Pons (tissue), 1 donor: ENCODE measurements at places on chromosomes 13 and 19.

GRCh38 chr13:101845245-101846020 lies 393.0 kb downstream of the ITGBL1 start:
- DNase-seq = no peak

DNA sequence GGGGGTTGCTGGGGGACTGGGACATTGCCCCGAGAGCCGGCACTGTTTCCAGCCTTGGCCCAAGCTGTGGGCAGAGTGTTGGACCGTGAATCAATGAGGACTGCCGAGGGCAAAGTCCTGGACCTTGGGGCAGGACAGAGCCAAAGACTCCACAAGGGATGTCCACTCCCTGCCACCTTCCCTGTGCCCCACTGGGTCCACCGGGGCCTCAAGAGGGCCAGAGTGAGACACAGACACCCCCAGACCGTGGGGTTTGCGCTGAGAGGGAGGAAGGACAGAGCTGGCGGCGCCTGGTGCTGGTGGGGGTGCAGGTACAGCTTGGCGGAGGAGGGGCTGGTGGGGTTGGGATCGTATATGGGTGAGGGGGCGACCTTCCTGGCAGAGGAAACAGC lies 11.8 kb downstream of the MAST3 start:
- no peak for DNase-seq

- DNase-seq = peak; percentile 71
Measured at GRCh38 chr19:42563352-42564210, 31.1 kb downstream of the CEACAM8 start.

DNA sequence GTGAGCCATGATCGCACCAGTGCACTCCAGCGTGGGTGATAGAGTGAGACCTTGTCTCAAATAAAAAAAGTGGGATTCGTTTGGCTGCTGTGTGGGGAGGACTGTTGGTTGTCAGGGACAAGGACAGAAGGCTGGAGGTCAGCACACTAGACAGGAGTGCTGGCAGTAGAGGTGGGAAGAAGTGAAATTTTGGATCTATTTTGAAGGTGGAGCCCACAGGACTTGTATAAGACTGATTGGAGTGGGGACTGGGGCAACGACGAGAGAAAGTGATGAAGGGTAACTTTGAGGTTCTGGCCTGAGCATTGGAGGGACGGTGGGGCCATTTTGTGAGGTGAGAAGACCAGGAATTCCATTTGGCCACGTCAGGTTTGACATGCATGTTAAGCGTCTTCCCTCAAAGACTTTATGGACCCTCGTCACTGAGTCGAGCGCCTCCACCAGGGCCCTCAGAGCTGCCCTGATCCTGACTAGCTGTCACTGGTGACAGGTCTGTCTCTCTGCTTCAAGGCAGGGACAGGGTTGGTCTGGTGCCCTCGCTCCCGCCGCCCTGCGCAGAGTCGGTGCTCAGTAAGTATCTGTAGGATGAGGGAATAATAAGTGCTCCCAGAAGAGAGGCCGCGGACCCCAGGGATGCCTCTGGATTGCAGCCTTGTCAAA lies 673 bp downstream of the CTU1 start:
- no peak for DNase-seq

DNA sequence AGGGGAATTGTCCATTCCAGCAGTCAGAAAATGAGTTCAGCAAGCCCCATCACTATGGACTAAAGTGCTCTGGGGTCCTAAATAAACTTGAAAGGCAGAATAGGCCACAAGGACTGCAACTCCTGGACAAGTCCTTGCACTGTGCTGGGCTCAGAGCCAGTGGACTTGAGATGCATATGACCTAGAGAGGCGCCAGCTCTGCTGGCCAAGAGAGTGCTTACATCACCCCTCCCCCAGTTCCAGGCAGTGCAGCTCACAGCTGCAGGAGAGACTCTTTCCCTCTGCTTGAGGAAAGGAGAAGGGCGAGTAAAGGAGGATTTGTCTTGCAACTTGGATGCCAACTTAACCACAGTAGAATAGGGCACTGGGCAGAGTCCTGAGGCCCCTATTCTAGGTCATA lies 109.5 kb upstream of the WASF3 start:
- no peak for DNase-seq

DNA sequence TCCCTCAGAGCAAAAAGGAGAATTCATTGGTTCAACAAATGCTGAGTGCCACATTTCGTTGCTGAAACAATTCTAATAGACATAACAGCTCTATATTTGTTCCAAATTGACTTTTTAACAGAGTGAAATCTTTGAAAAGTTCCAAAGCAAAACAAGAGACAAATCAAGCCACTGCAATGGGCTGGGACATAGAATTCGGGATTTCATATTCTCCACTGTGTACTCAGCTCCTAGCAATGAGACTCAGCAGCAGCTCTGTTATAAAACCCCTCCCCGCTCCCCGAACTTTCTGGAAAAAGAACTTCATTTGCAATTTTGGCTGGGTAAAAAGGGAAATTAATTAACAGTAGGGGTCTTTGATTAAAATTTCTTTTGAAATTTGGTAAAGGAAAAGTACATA lies 11.3 kb downstream of the RFX2 start:
- no peak for DNase-seq

DNA sequence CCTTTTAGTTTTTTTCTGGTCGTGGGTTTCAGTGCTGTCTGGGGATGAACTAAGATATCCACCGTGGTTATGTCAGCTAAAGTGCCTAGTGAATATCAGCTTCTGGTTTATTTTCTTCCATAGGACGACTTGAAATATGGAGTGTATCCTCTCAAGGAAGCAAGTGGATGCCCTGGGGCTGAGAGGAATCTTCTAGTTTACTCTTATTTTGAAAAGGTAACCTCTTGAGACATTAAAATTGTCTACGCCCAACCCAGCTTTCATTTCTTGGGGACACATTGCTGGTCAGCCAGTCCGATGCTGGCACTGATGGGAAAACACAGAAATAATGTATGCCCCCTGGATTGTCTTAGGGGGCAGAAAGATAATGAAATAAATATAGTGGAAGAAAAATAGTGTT lies 1.6 kb downstream of the ZNF431 start:
- no peak for DNase-seq

- DNase-seq = no peak
Measured at GRCh38 chr13:23956106-23956505, 58.8 kb upstream of the C1QTNF9B start.

GRCh38 chr19:36151144-36152018 lies 866 bp downstream of the COX7A1 start:
- DNase-seq = no peak
